ENCODE measurements at places on chromosomes 5 and 9.

DNA sequence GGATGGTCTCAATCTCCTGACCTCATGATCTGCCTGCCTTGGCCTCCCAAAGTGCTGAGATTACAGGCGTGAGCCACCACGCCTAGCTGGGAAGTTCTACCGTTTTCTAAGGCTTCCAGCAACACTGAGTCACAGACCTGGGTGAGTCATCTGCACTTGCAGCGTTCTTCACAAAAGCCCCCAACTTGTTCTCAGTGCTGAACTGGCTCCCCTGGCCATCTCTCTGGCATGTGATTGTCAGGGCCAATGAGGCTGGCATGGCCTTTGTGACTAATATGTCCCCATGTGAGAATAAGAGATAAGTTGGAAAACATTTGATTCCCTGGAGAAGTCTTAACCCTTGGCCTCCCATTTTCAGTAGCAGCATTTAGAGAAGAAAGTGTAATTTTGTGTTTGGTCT is 124.4 kb downstream of the WDR41 start:
- no peak for DNase-seq

- DNase-seq = no peak
Observed at GRCh38 chr5:111016801-111017200, 54.7 kb upstream of the TSLP start.

DNA sequence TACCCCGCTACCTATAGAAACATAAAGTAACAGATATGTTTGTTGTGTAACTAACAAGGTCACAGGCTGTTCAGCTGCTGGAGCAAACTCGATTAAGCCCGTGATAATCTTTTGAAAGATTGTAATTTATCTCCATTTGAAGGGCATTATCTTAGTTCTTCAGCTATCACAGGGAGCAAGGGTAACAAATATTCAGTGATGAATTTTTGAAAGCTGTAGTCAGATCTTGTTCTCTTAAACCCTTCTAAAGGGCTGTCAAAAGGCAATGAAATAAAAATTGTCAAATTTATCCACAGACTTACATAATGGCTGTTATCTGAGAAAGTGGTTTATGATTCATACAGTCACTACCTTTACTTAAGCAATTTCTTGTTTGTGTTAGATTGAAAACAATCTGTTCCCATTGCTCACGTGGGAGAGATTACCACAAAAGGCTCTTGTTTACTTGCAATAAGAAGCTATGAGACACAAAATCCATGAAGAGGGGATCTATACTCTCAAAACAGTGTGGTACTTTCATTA is 78.3 kb upstream of the ZNF608 start:
- DNase-seq = peak; percentile 20

- no peak for DNase-seq
Observed at GRCh38 chr9:123796618-123797484, 133.1 kb downstream of the DENND1A start.

- DNase-seq = no peak
Observed at GRCh38 chr5:166330036-166330435, 1961.4 kb upstream of the WWC1 start.

DNA sequence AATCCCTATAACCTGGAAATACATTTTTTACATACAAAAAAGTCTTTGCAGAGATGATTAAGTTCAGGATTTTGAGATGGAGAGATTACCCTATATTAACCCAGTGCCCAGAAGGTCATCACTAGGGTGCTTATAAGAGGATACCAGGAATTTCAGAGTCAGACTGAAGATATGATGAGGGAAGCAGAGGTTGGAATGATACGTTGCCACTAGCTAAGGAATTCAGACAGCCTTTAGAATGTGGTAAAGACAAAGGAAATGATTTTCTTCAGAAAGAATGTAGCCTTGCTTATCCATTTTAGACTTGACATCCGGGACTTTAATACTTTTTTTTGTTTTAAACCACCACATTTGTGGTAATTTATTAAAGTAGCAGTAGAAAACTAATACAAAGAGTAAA is 2176.8 kb upstream of the C9orf72 start:
- DNase-seq = no peak

GRCh38 chr9:91486699-91487497 is 63.3 kb upstream of the NFIL3 start:
- no peak for DNase-seq

DNA sequence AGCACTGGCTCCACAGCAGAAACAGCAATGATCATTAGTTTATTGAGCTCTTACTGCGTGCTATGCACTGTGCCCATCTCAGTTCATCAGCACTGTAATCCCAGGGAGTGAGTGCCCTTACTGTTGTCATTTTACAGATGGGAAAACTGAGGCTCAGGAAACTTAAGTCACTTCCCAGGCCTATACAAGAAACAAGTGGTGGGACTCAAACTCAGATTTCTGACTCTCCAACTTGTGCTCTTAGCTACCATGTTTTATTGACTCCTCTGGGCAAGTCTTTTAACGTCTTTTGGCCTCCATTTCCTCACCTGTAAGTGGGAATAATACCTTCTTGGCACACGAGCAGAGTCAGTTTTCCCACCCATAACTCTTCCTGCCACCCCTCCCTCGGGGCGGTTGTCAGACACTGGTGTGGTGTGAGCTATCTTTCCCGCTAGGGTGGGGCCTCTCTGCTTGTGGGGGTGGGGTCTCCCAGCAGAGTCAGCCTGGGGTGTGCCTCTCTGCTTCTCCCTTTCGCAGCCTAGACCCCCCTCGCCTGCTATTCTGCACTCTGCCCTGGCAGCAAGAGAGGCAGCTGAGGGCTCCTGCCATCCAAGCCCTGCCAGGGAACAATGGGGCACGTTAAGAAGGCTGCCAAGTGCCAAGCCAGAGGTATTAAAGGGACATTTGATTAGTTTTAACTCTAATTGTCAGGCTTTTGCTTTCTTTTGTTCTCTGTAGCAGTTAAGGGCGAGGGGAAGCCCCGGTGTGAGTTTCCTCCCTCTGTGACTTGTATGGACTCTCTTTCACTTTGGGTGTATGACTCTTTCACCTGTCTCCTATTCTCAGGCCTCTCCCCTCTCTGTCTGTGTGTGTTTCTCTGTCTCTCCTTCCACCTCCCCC is 12.1 kb downstream of the GALNT10 start:
- no peak for DNase-seq

- no peak for DNase-seq
Observed at GRCh38 chr9:35481347-35481975, 8.4 kb upstream of the RUSC2 start.

GRCh38 chr5:36611520-36612274 is 5.3 kb downstream of the SLC1A3 start:
- DNase-seq = no peak

DNA sequence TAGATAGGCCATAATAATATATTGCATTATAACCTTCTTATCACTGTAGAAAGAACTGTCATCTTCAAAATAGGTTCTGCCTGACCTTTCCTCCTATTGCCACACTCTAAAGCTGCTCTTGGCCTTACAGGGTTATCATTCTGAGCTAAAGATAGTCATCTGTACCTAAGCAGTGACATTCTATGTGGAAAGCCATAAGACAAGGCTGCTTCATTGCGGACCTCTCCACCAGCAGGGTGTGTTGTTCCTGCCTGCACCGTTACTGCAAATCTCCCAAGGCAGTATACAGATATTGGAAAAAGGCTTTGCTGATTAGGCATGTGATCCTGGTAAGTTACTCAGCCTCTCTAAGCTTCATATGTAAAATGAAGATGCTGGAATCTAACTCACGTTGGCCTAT is 8.1 kb downstream of the ZNF622 start:
- no peak for DNase-seq

- no peak for DNase-seq
Observed at GRCh38 chr5:150510460-150511263, 2.7 kb downstream of the NDST1 start.

DNA sequence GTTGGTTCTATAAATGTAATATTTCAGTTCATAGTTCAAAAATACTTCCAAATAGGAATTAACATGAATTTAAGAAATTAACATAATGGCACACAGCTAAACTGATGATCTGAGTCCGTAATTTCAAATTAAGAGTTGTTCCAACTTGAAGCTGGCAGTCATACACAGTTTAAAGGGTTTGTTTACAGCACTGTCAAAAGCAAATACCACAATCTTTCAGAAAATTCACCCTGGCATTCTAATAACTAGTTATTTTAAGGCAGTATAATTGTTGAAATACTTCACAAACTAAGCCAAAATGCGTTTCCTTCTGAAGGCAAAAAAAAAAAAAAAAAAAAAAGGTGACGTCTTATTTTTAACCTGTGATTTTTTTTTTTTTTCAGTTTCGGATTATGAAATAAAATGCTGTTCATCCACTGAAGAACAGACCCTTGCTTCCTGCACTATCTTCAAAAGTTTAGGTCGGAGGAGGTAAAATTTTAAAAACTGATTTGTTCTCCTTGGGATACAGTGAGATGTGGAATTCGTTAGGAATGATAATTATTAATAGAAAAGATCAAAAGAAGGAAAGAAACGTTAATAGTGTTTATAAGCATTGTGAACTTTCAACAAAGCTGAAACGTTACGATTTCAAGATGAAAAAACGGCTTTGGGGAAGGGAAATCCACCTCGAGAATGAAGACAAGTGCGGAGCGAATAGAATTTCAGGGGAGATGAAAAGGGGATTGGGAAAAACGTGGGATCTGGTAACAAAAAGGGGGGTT is 850 bp downstream of the IL6ST start:
- DNase-seq = no peak

DNA sequence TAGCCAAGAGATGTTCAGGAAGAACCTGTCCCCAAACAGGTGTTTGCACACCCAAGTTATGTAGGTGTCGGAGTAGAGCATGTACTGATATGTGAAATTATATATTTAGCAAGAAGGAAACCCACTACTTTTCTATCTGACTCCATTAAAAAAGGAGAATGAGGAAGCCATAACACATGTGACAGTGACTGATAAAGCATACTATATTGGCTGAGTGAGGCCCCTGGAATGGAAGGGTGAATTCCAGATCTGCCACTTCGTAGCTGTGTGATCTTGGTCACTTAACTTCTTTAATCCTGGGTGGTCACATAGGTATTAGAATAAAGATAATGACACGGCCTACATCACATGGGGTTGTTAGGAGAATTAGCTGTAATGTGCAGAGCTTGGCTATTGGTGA is 116.0 kb upstream of the MAN2A1 start:
- no peak for DNase-seq

DNA sequence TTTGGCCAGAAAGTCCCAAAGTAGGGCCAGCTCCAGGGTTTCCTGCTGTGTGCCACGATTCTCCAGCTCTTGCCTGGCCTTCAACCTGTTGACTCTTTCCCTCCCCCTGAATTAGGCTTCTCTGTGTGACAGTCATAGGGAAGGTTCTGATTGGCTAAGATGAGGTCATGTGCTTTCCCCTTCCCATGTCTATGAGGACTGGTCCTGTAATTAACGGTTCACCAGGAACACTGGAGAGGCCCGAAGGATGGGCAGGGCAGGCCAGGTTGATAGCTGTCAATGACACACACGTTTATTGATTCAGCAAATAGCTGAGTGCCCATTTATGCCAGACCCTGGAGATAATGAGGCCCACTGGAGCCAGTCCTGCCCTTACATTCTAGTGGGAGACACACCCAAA is 9.0 kb upstream of the PRR7 start:
- DNase-seq = no peak

DNA sequence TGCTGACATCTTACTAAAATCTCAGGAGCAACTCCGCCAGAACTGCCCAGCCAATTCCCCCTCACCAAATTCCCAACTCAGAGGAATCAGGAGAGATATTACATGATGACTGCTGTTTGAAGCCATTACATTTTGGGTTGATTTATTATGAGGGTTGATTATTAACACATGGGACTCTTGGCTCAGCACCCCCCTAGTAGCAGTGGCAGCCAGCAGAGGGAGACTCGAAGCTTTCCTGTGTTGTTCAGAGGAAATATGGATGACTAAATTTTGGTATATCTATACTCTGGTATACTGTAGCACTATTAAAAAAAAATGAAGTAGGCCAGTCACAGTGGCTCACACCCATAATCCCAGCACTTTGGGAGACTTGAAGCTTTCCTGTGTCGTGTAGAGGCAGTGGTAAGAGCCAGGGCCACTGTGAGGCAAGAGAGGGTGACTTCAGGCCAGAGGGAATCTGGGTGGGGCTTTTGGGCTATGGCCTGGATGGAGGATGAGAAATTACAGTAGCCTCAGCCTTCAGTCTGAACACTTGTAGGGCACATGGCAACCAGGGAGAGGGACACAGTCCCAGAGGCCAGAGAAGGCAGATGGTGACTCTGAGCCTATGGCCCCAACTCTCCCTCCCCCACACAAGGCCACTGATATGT is 111.4 kb downstream of the LHX2 start:
- DNase-seq = peak; percentile 23

DNA sequence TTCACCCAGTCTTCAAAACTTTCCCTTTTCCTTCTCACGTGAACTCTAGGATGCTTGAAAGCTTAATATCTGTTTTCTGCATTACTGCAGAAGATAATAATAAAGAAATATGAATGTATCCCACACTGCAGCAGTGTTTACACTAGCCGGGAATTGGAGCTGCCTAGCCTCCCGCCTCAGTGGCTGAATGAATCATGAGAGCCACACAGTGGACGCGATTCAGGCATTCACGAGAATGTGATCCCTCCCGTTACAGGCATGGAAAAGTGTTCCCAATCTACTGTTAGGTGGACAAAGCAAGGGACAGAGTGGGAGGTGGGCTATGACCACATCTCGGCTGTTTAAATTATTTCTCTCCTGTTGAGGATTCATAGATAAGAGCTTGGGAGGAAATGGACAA is 69.4 kb upstream of the CTSL start:
- DNase-seq = no peak

GRCh38 chr5:54851449-54851848 is 133.9 kb downstream of the ESM1 start:
- no peak for DNase-seq

GRCh38 chr9:107141967-107142366 is 141.1 kb upstream of the RAD23B start:
- DNase-seq = no peak

DNA sequence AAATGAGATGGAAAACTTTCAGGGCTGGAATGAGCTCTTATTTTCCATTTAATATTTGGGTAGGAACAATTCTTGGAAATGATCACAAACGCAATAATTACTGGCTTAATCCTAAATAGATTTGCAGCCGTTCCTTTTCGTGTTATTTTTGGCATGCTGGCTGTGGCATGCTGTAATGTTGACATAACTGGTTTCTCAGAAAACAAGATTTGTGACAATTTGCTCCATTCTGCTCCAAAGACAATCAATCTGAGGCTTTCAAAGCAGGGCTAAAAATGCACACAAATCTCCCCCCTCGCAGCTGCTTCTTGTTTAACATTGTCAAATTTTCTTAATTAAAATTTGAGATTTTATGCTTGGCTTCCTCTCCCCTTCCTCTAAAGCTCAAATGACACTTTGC is 151.2 kb downstream of the TTC39B start:
- no peak for DNase-seq

DNA sequence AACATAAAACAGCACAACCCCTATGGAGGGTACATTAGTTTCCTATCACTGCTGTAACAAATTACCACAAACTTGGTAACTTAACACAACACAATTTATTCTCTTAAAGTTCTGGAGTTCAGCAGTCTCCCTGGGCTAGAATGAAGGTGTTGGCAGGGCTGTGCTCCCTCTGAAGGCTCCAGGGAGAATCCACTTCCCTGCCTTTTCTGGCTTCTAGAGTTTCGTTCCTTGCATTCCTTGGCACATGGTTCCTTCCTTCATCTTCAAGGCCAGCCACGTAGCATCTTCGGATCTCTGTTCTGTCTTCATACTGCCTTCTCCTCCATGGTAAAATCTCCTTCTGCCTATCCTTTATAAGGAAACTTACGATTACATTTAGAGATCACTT is 25.0 kb upstream of the GSN start:
- DNase-seq = no peak

- no peak for DNase-seq
Observed at GRCh38 chr9:35569206-35569605, 35.9 kb upstream of the TESK1 start.

GRCh38 chr9:112115970-112116753 is 58.9 kb downstream of the SUSD1 start:
- no peak for DNase-seq
